Temporal lobe (tissue), 4 donors: ENCODE measurements at places on chromosomes 5 and 9. TPM values are rescaled to one million over a fixed set of nuclear protein-coding genes. Genes with fewer than 3 reads are reported as not detected.

Gene BTNL3
- not detected for total RNA-seq

Gene IL9
- not detected for total RNA-seq

Gene GADD45G
- total RNA-seq: 5.9 TPM

Gene WWC1
- 60.5 TPM for total RNA-seq

Gene IL3
- not detected for total RNA-seq

Gene SLC23A1
- not detected for total RNA-seq

Gene PCDHB14
- 13.0 TPM for total RNA-seq

Gene DIPK1B
- 18.2 TPM for total RNA-seq

Gene EXOSC3
- 57.5 TPM for total RNA-seq

Gene NR6A1
- 1.2 TPM for total RNA-seq

Gene ANKRD18B
- total RNA-seq: 0.25 TPM

Gene KIF20A
- 2.2 TPM for total RNA-seq

Gene ESM1
- total RNA-seq: 0.49 TPM

Gene MCTP1
- total RNA-seq: 54.1 TPM

Gene LCP2
- 0.98 TPM for total RNA-seq

Gene AQP7
- total RNA-seq: not detected
